Left colon (tissue), 2 donors: ENCODE measurements at places on chromosomes 1 and 21. TPM values are rescaled to one million over a fixed set of nuclear protein-coding genes. Genes with fewer than 3 reads are reported as not detected.

GRCh38 chr1:118271883-118272282 lies 86.9 kb upstream of the SPAG17 start:
- DNase-seq: no peak

- no peak for DNase-seq
Observed at GRCh38 chr21:36908260-36908908, 58.1 kb downstream of the HLCS start.

DNA sequence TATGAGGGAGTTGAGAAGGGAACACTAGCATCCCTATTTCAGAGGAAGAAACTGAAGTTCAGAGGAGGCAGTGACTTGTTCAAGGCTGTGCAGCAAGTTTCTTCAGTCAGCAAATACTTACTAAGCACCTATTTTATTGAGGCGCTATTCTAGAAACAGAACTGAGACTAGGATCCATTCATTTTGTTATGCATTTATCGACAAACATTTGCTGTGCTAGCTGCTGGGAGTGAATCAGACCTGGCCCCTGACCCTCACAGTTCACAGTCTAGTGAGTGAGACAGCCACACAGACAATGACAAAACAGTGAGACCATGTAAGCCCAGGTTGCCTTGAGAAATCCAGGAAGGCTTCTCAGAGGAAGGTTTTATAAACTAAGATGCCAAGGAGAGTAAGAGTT lies 28.2 kb downstream of the TRIM62 start:
- no peak for DNase-seq

GRCh38 chr21:32320059-32320458 lies 21.4 kb downstream of the MRAP start:
- DNase-seq: no peak

GRCh38 chr1:234533975-234534876 lies 55.2 kb upstream of the TARBP1 start:
- DNase-seq: peak; percentile 87

DNA sequence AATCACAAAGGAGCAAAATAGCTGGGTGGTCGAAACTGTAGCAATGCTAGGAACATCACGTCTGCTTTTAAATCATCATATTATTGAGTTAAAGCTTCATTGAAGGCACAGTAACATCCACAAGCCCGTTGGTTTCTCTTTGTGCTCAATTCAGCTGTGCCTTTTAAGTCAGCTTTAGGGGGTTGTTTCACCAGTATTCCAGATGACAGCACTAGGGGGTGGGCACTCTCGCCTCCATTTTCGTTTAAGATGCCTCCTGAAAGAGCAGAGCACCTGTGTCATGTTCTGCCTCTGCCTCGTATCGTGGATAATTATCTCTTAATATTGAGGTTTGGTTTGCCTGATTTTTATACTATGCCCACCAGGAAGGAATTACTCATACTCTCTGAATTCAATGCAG lies 139.8 kb upstream of the PTBP2 start:
- no peak for DNase-seq

DNA sequence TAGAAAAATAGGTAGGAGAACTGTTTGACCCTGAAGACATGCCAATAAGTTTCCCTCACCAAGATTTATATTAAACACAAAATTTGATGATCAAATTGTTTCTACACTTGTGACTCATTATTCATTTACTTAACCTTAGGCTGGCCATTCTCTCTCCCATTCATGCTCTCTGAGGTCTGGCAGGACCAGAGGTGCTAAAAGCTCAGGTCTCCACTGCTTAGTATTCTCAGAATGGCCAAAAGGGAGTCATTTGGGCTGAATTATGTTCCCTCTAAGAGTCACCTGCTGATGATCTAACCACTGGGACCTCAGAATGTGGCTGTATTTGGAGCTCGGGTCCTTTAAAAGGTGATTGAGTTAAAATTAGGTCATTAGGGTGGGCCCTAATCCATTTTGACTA lies 47.1 kb upstream of the ATP1B1 start:
- DNase-seq: no peak

DNA sequence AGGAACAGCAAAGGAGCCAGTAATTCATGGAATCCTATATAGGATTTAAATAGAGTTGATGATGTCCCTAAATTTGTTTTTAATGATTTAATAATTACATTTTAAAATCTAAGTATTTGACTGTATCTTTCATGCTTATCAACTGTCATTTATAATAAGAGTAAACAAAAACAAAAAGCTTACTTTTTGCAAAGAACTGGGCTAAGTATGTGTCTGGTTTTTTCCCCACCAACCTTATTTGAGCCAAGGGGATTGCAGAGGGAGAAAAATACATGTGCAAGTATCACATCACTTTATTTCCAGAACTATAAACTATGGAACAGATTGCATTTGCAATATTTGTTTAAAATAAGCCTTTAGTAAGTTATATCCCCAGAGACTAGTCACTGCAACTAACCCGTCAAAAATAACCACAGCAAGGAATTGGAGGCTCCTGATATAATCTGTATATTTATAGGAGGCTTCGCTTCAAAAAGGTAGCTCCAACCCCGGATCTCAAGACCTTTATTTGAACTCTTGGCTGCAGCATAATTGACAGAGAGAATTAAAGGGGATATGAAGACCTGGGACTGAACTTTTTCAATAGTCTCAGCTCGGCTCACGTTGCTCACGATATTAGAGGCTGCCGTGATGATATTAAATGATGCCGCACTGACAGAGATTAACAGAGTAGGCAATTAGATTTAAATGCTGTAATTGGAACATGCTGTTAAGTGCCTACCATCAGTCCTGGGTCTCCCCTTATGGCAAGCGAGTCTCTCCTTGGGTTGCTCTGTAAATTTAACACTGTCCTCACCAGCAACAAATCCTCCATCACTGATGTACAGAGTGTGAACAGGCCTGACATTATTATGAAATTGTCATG lies 329.1 kb upstream of the NFIA start:
- no peak for DNase-seq

GRCh38 chr1:40059960-40060750 lies 19.6 kb downstream of the CAP1 start:
- no peak for DNase-seq

- DNase-seq: no peak
Observed at GRCh38 chr1:34876406-34876805, 16.9 kb upstream of the SMIM12 start.

DNA sequence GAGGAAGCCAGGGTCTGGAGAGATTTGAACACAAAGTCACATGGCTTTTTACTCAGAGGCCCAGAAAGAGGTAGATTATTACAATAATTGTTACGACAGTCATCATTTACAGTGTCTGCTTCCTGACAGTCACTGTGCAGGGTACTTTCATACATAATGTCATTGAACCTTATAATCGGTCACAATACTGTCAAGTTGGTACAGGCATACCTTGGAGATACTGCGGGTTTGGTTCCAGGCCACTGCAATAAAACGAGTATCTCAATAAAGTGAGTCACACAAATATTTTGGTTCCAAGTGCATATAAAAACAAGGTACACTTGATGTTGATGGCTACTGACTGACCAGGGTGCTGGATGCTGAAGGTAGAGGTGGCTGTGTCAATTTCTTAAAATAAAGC lies 112.6 kb downstream of the NOS1AP start:
- no peak for DNase-seq

Gene SLC30A10
- total RNA-seq: 11.3 TPM

Gene LDLRAD1
- not detected for total RNA-seq

Gene GUCA2B
- total RNA-seq: 86.9 TPM

Gene FTCD
- total RNA-seq: 0.52 TPM

Gene HMCN1
- 3.9 TPM for total RNA-seq

Gene RUNX3
- 5.7 TPM for total RNA-seq
